ENCODE measurements at places on chromosomes 1 and 21. TPM values are rescaled to one million over a fixed set of nuclear protein-coding genes. Genes with fewer than 3 reads are reported as not detected.

The TSPAN2 gene
- total RNA-seq: 11.2 TPM

The SPRR2G gene
- total RNA-seq: not detected

The P3H1 gene
- 6.5 TPM for total RNA-seq

The RNF186 gene
- total RNA-seq: not detected

The KRTAP21-2 gene
- not detected for total RNA-seq

The UMODL1 gene
- total RNA-seq: not detected

DNA sequence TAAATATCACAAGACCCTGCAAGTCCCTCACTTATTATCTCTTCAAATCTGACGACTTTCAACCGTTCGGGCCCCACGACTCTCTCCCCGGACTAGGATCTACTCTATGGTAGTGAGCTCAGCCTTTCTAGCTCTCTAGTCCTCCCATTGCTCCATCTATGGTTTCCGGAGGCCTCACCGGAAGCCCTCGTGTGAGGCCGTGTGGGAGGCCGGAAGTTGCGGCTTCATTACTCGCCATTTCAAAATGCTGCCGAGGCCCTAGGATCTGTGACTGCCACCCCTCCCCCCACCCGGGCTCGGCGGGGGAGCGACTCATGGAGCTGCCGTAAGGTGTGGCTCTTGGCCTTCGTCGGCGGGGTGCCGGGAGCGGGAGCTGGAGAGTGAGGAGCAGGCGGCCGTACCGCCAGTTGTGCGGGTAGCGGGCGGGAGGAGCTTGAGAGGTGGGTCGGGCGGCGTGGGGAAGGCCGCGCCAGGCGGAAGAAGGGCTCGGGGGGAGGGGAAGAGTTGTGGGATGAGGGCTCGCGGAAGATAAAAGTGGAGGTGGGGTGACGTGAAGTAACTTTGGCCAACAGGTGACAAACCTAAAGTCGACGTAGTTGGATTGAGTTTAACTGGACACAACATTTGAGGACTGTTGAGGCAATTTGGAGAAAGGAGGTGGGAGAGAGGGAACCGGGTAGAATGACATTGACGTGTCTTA, at the start of gene MDM4:
Gene MDM4, plus strand, starts transcription at position 227 of the 700 bp plus-strand sequence. CDS start 9,113 bp downstream, outside the sequence.
- no peaks in the 10 kb centered on the region for H3K27me3 ChIP-seq
- peak within 1 kb of the TSS; percentile 83 for H3K4me3 ChIP-seq
- peak; percentile 92 for DNase-seq
- peaks cover 23% of the 10 kb centered on the region for H3K4me1 ChIP-seq
- H3K27ac ChIP-seq: peak within 1 kb of the TSS; percentile 78

GRCh38 chr21:38861989-38862683, 56.4 kb downstream of the ETS2 start:
- no peaks in the 10 kb centered on the region for H3K27me3 ChIP-seq
- H3K36me3 ChIP-seq: no peaks in the 10 kb centered on the region
- H3K27ac ChIP-seq: no peak overlapping the region
- peaks cover 19% of the 10 kb centered on the region for H3K4me1 ChIP-seq

Data from heart right ventricle (tissue), 16 donors.